Activated naive CD8-positive, alpha-beta T cell treated with anti-CD3 and anti-CD28 coated beads, Interleukin-2, amount 50 U/mL, for 24 hours (primary cell): ENCODE measurements at places on chromosomes 6 and 20.

DNA sequence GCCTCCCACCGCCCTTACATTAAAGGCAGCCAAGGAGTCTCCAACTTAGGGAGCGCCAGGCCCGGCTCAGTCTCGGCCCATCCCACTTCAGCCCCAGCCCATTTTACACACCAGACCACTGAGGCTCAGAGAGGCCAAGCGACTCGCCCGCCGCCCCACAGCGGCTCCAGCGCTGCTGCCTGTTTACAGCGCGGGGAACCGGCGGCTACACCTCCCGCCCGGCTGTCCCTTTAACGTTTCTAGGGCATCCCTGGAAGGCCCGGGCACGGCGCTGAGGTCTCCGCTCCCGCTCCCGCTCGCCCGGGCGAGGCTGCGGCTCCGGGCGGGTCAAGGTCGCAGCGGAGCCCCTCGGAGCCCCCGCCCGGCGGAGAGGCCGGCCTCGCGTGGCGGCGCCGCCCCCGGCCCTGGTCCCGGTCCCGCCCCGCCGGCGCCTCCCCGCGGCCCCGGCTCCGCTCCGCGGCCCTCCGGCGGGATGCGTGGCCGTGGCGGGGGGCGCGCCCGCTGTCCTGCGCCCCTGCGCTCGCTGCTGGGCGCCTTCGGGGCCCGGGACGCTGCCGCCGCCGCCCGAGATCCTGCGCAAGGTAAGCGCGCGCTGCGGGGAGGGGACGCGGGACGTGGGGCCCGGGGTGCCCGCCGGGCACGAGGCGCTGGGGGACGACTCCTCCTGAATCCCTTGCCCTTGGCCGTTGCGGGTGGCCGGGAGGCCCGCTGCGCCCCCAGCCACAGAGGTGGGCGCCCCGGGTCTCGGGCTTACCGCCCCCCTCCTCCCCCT lies 27.1 kb upstream of the PHACTR3 start:
- no peak for DNase-seq

GRCh38 chr20:7346562-7346961 lies 579.1 kb downstream of the BMP2 start:
- DNase-seq, result no peak

- no peak for DNase-seq
These were observed 45.3 kb downstream of the RRBP1 start for GRCh38 chr20:17636523-17637412.

- DNase-seq, result peak; percentile 47
These were observed 88.8 kb upstream of the NFATC2 start for GRCh38 chr20:51631011-51631950.

DNA sequence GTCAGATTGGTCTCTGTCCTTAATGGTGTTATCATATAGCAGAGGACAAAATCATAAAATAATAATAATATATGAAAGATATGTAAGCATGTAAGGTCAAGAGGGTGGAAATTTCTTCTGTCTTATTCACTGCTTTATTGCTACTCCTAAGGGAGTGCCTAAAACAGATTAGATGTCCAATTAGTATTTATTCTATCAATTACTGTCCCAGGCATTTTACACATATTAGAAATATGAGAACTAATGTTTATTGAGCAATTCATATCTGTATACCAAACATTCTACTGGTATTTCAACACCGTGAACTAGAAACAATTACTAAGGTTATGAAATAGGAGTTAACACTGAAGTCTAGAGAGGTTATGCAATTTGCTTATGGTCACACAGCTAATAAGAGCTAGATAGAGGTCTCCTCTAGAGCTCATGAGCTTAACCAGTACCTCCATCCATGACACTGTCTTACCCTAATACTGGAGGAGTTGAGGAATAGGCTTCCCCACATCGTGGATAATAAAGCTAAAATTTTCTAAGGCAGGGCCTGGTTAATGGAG lies 302.3 kb downstream of the PLCB1 start:
- no peak for DNase-seq

DNA sequence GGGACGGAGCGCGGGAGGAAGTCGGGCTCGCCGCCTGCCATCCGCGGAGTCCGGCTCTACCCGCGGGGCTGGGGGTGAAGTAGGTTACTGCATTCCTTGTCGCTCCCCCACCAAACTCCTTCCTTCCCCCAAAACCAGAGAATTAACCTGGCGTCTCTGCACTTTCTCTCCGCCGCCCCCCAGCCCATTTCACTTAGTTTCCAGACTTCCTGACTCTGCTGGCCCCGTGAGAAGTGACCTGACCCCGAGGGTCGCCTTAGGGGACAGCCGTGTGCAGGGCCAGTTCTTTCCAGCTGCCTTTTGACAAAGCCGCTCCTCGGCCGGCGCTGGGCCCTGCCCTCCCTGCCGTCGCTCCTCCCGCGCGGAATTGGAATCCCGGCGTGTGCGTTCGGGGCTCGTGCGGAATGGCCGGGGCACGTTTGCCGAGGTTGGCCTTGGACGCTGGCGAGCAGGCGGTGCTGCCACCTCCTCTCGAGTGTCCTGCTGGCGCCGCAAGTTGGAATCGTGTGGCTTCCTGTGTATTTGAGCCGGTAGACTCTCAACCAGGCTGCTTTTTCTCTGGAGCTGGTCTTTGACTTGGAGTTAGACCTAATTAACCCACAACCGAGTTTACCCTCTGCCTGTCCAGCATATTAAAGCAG lies 650 bp downstream of the DCBLD1 start:
- DNase-seq, result peak; percentile 33

DNA sequence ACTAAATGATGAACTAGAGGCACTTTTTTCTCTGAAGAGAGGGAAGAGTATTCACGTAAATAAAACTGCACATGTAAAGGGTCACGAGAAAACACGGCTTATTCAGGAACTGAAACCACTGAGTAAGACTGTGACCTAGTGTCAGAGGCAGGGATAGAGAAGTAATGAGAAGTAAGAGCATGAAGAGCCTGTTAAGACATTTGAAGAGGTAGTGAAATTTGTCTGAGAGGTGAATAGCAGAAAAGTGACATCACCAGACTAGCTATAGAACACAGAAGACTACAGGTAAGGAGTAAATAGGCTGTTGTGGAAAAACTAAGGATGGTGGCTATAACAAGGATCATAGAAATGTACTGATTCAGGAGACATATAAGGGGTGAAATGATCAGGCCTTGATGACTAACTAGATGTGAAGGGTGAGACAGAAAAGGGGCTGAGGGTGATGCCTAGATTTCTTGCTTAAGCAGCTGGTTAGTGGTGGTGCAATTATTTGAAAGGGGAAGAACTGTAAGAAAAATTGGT lies 76.8 kb downstream of the REV3L start:
- no peak for DNase-seq

GRCh38 chr6:39822846-39823815 lies 31.0 kb downstream of the DAAM2 start:
- no peak for DNase-seq

- DNase-seq, result peak; percentile 55
These were observed 61.9 kb upstream of the ELOVL5 start for GRCh38 chr6:53410508-53411258.

DNA sequence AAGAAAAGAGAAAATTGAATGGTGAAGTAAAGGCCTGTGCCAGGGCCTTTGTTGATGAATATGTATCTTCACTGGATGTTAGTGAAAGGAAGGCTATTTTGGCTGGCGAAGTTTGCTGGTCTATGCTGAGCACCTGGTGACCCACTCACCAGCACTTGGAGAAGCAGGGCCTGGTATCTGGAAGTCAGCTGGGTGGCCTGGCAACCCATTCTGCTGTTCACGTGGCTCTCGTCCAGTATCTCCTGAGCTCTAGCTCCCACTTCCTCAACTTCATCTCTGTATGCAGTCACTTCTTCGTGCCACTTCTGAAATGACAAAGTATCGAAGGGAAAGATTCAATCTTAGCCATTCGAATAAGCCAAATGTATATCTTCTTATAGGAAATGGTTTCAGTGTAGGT lies 283.7 kb downstream of the SYNE1 start:
- DNase-seq, result no peak

DNA sequence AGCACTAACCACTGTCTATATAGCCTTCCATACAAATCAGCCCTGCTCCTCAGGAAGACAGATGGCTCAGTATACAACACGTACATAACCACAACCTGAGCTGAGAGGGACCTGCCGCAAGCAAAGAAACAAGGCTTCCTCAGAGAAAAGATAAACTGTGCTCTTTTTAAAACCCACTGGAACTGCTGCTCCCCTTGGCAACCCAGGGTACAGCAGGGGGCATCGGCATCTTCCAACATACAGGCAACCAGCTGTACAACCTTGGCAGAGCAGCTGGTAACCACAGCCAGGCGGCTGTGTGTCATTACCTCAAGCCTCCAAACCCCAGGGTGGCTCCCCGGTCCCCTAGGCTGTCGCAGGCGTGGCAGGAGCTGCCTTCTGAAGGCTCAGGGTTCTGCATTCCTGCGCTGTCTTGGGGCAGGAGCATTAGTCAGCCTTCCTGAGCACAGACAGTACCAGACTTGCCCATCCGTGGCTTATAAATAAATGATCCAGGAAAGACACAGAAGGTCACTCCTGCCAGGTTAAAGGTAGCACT lies 249.5 kb downstream of the ADGRG6 start:
- DNase-seq, result peak; percentile 67

DNA sequence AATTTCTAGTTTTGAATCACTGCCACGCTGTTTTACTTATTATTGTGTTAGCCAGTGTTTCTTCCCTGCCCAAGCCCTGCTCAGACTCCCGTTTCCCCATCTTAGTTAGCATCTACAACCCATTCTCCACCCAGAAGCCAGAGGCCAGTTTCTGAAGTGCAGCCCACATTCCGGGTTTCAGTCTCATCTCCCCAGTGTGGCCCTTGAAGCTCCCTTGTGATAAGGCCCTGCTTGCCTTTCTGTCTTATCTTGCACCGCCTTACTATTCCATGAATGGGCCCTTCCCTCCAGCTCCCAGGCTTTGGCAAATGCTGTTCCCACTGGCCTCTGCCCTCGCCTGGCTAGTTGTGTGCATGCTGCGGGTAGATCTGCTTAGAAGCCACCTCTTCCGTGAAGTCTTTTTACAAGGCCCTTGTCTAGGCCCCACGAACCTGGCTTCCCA lies 41.1 kb downstream of the TOX2 start:
- DNase-seq, result no peak

DNA sequence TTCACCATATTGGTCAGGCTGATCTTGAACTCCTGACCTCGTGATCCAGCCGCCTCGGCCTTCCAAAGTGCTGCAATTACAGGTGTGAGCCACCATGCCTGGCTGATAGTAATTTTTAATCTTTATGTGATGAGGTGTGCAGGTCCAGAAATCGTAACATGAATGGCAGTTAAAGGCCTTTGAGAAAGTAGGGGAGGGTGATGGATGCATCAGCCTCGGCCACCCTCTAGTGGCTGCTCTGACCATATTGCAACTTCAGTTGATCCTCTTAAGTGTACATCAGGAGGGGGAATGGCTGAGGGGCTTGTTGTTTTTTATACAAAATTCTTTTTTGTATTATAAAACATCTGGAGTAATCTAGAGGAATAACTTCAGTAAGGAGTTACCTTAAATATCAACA lies 193.0 kb downstream of the ZFAND3 start:
- DNase-seq, result peak; percentile 28

DNA sequence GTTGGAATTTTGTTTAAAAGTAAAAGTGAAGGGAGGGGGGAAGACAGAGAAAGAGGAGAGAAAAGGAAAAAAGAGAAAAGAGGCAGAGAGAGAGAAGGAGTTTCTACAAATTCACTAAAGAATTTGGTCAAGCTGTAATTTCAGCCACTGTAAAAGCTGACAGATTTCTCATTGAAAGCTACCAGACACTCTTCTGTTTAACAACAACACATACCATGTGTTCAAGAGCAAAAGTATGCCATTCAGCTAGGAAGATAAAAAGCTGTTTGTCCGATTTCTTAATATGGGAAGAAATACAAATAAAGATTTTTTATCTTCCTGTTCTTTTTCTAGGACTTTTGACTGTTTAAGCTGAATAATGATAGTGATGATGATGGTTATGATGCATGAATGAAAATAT lies 204.8 kb upstream of the RSPO3 start:
- no peak for DNase-seq

GRCh38 chr20:48359692-48360341 lies 468.0 kb downstream of the PREX1 start:
- DNase-seq, result no peak

DNA sequence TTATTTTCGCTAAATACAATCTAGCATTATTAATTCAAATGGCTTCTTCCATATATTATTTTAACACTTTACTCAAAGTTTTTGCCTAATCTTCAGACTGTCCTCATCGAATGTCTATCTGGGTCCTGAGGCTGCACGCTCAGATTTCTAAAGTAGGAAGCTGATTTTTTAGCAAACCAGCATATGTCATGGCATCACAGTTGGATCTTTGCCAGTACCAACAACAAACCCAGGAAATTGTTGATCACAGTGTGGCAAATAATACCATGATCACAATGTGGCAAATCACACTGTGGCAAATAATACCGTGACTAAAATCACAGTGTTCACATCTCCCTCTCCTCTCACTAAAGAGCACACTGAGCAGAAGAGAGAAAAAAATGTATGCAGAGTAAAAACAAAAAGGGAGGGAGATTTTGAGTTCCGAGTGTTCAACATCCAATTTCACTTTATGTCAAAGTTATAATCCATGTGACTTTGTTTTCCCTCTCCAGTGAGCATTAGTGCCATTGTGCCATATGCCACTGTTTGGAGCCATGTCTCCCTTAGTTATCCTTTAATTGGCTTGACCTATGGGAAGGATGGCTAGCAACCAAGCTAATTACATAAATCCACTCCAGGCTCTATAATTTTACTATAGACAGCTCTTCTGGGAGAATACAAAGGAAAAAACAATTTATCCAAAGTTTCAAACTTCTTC lies 1059.6 kb downstream of the HACE1 start:
- no peak for DNase-seq

DNA sequence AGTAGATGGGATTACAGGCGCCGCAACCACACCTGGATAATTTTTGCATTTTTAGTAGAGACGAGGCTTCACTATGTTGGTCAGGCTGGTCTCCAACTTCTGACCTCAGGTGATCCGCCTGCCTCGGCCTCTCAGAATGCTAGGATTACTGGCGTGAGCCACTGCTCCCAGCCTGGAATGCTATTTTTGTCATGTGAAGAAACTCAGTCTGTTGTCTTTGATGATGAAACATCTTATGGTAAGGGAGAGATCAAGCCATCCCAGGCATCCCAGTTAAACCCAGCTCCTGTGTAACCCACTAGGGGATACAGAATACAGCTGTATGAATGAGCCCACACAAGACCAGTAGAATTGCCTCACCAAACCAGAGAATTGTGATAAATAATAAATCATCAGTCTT lies 83.6 kb upstream of the RBM24 start:
- DNase-seq, result no peak

GRCh38 chr20:20017844-20018185 lies 653 bp downstream of the NAA20 start:
- DNase-seq, result peak; percentile 11

GRCh38 chr20:15482525-15482924 lies 1090.7 kb downstream of the KIF16B start:
- no peak for DNase-seq
